HCEC 1CT (cell line): ENCODE measurements at places on chromosomes 6 and 20.

GRCh38 chr20:53949319-53949839 lies 121.0 kb downstream of the BCAS1 start:
- DNase-seq: peak; percentile 89

DNA sequence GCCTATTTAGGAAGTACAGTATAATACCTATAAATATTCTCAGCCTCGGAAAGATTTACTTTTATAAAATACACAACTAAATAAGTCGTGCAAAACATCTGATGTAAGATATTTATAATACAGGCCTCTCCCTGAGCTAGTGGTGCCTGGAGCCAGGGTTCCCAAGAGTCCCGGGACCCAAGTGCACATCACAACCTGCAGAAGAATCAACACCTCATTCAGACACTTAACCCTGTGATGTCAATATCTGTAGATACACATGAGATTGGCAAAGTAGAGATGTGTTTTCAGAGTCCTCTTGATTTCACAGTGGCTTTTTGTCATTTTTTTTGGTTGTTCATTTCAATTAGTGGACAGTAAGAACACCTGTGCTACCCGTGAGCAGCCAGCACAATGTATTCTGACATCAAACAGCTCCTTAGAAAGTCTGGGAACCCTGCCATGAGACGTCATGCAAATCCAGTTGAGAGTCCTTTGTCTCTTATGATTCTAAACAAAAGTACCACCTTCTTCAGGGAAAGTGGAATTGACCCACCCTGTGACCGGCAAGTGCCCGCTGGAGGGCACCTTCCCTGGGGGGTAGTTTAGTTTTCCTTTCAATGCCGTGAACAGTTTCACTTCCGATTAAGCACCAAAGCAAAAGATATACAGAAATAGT lies 101.6 kb downstream of the DACT2 start:
- no peak for DNase-seq

GRCh38 chr6:3898265-3898994 lies 49.3 kb downstream of the FAM50B start:
- no peak for DNase-seq

DNA sequence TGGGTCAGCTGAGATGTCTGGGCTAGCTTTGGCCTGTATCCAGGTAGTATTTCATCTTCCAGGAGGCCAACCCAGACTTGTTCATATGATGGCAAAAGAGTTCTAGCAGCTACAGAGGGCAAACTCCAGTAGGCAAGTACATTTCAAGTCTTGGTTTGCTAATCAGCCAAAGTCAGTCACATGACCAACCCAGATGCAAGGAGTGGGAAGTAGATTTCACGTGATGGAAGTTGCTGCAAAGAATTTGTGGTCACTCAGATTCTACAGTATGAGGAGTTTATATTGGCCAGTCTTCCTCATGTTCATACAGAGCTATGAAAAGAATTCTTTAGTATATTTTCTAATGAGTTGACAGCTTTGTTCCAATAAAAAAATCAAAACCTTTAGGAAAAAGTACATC lies 101.8 kb downstream of the PHACTR1 start:
- DNase-seq: no peak

DNA sequence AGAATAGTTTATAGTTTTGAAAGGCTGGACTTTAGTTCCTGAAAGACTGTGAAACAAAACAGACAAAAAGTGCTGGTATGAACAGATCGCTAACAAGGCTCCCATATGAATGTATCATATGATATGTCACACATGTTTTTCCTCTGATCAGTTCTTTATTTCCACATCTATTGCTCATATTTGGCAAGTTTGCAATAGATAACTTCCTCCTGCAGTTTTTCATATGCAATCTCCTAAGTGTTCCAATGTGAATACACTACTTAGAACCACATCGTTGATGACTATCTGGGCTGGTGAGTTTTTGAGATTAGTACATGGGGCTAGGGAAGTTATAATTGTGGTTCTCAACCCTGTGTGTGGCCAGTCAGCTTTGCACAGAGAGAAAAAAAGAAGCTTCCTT lies 23.1 kb downstream of the CRYBG1 start:
- DNase-seq: peak; percentile 80

DNA sequence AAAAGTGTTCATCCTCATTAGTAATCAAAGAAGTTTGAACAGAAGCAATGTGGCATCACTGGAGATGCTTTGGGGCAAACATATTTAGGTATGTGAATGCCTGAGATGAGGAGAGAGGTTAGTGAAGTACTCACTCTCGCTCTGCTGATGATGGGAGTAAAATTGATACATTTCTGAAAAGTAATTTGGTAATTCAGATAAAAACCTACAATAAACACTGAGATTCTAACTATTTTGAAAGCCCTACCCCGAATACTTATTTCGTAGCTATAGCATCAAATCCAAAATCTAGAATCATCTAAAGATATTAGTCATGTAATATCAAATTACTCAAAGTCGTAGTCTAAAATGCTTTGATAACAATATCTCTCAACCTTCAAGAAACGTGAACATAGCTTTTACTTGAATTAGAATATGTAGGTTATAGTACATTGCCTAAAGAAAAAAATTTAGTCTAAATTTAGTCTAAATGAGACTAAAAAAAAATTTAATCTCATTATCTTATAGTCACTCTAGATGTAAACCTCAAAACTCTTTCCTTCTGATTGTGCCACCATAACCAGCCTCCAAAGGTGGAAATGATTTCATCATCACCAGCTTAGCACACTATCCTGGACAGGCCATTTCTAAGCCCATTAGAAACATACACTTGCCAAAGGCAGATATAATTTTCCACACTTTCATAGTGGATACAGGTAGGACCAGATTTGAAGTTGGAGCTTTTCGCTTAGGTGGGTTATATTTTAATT lies 232.5 kb upstream of the TAB2 start:
- no peak for DNase-seq

- DNase-seq: no peak
These were observed 106.5 kb downstream of the TCP11 start for GRCh38 chr6:35034411-35035191.

- no peak for DNase-seq
These were observed 59.4 kb downstream of the PDSS2 start for GRCh38 chr6:107399935-107400334.

DNA sequence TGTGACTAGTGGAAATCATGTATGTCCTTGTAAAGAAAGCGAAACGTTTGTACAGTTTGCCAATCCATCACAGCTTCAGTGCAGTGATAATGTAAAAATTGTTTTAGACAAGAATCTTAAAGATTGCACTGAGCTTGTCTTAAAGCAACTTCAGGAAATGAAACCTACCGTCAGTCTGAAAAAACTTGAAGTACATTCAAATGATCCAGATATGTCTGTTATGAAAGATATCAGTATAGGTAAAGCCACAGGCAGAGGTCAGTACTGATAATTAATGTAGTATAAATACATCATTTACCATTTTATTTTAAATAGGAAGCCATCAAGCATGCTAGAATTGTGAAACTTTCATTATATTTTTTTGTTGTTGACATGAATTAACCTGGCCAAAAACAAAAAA lies 60.9 kb upstream of the SMIM8 start:
- no peak for DNase-seq

DNA sequence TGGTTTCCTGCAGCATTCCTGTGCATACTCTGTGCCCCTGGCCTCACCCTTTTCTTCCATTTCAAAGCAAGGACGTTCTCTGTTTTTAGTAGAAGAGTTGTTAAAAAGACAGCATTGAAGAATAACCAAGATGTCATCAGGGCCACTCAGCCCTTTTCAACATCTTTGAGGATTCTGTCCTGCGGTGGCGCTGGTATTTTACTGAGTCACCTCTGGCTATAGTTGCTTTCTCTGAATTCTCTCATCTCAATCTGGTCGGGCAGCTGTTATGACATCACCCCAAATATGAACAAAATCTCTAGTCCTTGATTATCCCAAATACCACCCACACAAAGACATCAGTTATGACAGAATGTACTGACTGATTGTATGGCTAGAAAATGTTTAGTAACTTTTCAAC lies 204.2 kb downstream of the GRIK2 start:
- peak; percentile 74 for DNase-seq

DNA sequence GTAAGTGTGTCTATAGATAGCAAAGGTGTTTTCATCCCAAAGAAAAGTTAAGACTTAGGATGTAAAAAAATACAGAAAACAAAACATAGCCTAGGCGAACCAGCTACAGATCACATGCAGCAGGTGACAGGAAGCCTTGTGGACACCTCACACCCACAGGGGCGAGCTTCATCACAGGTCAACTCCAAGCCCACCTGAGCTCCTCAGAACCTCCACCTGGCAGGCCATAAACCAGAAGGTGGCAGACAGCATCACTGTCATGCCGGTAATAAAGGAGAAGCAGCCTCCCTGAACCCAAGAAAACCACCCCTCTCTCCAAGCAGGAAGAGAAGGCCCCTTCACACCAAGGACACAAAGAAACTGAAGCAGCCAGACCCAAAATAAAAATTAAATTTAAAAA lies 1.0 kb downstream of the RALGAPA2 start:
- no peak for DNase-seq

DNA sequence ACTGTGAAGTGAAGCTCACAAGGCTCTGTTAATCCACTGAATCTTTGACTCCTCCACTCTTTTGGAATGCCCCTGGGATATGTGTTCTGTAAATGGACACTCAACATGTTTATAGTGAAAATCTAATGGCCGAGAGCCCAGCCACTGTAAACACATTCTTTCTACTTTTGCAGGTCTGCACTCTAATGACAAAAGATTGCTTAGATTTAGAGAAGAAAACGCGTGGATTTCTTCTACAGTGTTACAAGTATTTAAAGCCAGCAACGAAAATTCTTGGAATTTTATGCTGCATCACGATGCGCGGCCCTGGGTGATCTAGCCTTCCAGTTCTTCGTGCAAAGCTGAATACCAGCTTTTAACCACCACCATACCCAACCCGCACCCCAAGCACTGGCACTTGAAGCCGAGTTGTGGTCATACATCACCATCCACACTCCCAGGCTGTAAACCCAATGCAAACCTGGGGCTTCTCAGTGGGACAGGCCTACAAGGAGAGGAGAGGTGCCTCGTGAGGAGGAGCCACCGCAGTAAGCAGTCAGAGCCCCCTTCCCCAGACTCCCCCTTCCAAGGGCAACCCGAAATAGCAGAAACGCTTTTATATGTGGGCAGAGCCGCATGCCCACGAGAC lies 3.7 kb upstream of the FOXO3 start:
- peak; percentile 21 for DNase-seq

- peak; percentile 84 for DNase-seq
These were observed 64.0 kb downstream of the STXBP5 start for GRCh38 chr6:147268254-147268653.

DNA sequence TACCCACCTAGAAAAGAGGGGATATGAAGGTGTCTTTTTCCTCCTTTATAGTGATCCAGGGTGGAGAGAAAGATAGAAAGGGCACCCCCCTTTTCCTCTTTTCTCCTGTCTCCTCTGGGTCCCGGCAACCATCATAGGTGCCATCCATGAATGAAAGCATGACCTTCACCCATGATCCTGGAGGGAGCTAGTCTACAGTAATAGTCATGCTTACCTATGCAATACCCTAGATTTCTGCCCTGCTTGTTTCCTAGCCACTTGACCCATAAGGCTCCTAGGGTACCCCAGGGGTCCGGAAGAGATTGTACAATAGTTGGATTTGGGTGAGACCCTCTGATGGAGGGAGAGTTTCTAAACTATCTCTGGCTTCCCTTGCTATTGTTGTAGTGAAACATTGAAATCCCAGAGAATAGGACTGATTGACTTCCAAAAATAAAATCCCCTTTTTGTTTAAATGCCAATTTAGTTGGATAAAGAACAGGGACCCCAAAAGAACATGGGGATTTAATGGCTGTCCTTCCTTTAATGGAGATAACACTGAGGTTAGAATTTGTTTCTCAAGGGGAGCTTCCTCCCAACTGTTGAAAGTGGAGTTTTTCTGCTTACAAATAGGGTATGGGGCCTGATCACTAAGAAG lies 366.8 kb upstream of the KHDRBS2 start:
- no peak for DNase-seq

- DNase-seq: no peak
These were observed 22.8 kb downstream of the SRSF3 start for GRCh38 chr6:36616893-36617521.
